Heart right ventricle (tissue), 16 donors: ENCODE measurements at places on chromosomes 5 and 9. TPM values are rescaled to one million over a fixed set of nuclear protein-coding genes. Genes with fewer than 3 reads are reported as not detected.

ADAMTS2 gene
- total RNA-seq, result 9.1 TPM

EIF4E1B gene
- total RNA-seq, result not detected

GDNF gene
- total RNA-seq, result 0.11 TPM

IFNB1 gene
- total RNA-seq, result not detected

SLC45A2 gene
- total RNA-seq, result 0.15 TPM

PRSS3 gene
- total RNA-seq, result 0.34 TPM

DNA sequence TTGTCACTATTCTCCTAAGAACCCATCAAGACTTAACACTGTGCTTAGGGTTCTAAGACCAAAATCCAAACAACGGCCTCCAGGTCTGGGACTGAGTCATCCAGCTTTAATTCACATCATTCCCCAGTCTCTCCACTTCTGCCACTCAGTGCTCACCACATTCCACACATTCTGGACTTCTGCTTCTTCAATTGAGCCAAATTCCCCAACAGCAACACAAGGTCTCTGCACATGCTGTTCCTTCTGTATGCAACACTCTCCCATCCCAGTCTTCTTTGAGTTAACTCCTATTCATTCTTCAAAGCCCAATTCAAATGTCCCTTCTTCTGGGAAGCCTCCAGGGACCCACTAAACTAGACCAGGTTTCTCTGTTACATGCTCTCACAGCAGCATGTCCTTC, 97.8 kb downstream of the GPR21 start:
- no peaks in the 10 kb centered on the region for H3K4me1 ChIP-seq
- no peak overlapping the region for H3K27ac ChIP-seq
- H3K36me3 ChIP-seq, result peaks cover 49% of the 10 kb centered on the region
- H3K4me3 ChIP-seq, result no peak overlapping the region
- no peaks in the 10 kb centered on the region for H3K27me3 ChIP-seq

GRCh38 chr9:31323726-31324444, 1060.6 kb upstream of the ACO1 start:
- H3K27me3 ChIP-seq, result no peaks in the 10 kb centered on the region
- DNase-seq, result no peak
- H3K36me3 ChIP-seq, result no peaks in the 10 kb centered on the region
- no peak overlapping the region for H3K27ac ChIP-seq
- H3K4me3 ChIP-seq, result no peak overlapping the region
- no peaks in the 10 kb centered on the region for H3K4me1 ChIP-seq

DNA sequence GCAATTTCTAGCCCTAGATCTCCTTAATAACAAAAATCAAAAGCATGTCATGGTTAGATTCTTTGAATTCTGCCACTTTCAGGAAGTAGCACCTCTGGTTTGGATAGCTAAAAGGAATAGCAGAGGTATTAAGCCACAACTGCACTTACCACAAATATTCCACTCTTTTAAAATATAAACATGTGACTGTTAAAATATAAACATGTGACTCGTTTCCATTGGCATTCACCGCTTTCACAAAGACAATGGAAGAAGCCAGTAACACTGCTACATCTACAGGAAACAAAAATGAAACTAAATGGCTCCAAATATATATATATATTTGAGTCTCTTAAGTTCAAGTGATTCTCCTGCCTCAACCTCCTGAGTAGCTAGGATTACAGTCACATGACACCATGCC, 222.9 kb downstream of the ARL15 start:
- H3K36me3 ChIP-seq, result no peaks in the 10 kb centered on the region
- H3K27ac ChIP-seq, result no peak overlapping the region
- DNase-seq, result no peak
- H3K4me1 ChIP-seq, result no peaks in the 10 kb centered on the region
- H3K4me3 ChIP-seq, result no peak overlapping the region

DNA sequence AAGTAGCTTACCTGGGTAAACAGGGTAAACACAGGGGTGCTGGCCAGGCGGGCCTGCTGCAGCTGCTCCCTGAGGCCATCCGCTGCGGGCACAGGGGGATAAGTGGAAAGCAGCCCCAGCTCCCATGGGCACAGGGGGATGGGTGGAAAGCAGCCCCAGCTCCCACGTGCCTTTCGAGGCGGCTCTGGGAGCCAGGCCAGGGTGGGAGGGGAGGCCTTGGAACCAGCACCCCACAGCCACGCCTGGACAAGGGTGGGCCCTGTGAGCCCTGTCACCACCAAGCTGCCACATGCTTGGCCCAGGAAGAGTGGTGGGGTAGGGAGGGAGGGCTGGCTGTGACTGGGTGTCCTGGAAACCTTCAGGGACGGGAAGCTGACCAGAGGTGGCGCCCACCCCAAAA, 7.8 kb upstream of the CARD9 start:
- H3K4me3 ChIP-seq, result no peak overlapping the region
- DNase-seq, result peak; percentile 67
- peaks cover 78% of the 10 kb centered on the region for H3K36me3 ChIP-seq
- no peaks in the 10 kb centered on the region for H3K27me3 ChIP-seq
- H3K4me1 ChIP-seq, result peaks cover 13% of the 10 kb centered on the region
- no peak overlapping the region for H3K27ac ChIP-seq

GRCh38 chr5:140131967-140132409, 6.3 kb downstream of the IGIP start:
- H3K4me1 ChIP-seq, result peaks cover 28% of the 10 kb centered on the region
- H3K27me3 ChIP-seq, result no peaks in the 10 kb centered on the region
- H3K36me3 ChIP-seq, result no peaks in the 10 kb centered on the region
- no peak for DNase-seq
- H3K27ac ChIP-seq, result no peak overlapping the region
- no peak overlapping the region for H3K4me3 ChIP-seq

DNA sequence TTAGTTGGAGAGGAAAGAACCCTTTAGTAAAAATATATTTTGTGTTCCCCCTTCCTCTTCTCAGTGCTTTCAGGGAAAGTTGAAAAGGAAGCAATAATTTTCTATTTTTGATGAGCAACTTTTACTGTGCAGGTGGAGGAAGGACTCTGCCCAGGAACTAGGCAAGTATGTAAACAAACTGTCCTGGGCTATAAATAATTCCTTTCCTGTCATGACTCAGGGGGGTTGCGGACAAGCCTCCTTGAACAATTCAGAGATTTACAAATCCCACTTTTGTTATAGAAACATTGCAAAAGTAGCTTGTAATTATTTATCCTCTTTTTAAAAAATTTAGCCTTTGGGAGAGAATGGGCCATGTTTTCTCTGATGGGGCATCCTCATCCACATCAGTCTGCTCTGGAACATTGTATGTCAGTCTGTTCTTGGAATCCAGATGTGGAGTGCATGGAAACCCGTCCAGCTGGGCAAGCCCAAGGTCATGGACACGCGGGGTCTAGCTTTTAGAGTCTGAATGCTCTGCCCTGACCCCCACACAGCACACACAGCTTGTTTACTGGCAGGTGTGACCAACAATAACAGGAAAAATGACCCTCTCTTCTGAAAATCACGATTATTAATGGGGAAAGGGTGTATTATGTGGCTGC, 127.6 kb downstream of the GADD45G start:
- H3K36me3 ChIP-seq, result no peaks in the 10 kb centered on the region
- no peaks in the 10 kb centered on the region for H3K27me3 ChIP-seq
- H3K27ac ChIP-seq, result no peak overlapping the region
- DNase-seq, result no peak
- H3K4me3 ChIP-seq, result no peak overlapping the region

GRCh38 chr5:4079831-4080230, 484.2 kb downstream of the IRX1 start:
- no peak for DNase-seq
- H3K27me3 ChIP-seq, result no peaks in the 10 kb centered on the region
- H3K27ac ChIP-seq, result no peak overlapping the region

DNA sequence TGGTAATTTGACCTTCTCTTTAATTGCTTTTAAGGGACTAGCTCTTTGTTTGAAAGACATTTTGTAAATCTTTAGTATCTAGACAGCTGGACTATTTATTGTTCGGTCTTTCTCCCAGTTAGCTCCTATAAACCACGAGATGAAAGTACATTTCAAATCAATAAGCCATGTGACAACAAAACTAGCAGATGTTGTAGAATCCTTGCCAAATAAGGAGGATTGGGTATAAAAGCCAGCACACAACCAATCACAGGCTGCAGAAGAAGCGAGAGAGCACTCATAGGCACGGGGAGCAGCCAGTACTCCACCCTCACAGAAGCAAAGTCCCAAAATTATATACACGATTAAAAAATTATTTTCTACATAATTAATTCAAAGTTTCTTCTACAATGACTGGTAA, 8.1 kb upstream of the OMD start:
- no peaks in the 10 kb centered on the region for H3K27me3 ChIP-seq
- no peak overlapping the region for H3K4me3 ChIP-seq
- no peaks in the 10 kb centered on the region for H3K36me3 ChIP-seq
- H3K4me1 ChIP-seq, result no peaks in the 10 kb centered on the region

DNA sequence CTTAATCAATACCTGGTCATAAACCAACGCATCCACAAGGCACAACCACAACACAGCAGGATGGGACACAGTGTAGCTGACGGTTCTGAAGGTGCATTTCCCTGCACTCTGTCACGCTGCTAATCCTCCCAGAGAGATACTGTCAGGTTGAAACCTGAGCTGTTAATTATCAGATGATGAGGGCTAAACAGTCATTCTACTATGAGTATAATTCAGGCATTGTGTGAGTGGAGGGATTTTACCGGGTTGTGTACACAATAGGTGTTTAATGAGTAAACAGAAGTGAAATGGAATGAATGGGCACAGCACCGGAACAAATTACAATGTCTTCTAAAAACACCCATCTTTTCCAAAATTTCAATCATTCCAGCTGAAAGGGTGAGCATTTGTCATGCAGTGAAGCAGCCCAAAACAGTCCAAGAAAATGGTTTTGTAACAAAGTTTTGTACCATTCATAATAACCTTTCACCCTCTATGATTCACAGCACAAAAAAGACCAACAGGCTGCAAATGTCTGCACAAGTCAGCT, 71.5 kb downstream of the ABCA1 start:
- DNase-seq, result no peak
- no peaks in the 10 kb centered on the region for H3K4me1 ChIP-seq
- no peak overlapping the region for H3K27ac ChIP-seq
- peaks cover 2% of the 10 kb centered on the region for H3K36me3 ChIP-seq
- H3K27me3 ChIP-seq, result no peaks in the 10 kb centered on the region

- peak overlapping the region; percentile 83 for H3K27ac ChIP-seq
- no peaks in the 10 kb centered on the region for H3K36me3 ChIP-seq
- peak; percentile 9 for DNase-seq
- peaks cover 32% of the 10 kb centered on the region for H3K4me1 ChIP-seq
These were observed 478 bp downstream of the TEX10 start for GRCh38 chr9:100352201-100352726.

DNA sequence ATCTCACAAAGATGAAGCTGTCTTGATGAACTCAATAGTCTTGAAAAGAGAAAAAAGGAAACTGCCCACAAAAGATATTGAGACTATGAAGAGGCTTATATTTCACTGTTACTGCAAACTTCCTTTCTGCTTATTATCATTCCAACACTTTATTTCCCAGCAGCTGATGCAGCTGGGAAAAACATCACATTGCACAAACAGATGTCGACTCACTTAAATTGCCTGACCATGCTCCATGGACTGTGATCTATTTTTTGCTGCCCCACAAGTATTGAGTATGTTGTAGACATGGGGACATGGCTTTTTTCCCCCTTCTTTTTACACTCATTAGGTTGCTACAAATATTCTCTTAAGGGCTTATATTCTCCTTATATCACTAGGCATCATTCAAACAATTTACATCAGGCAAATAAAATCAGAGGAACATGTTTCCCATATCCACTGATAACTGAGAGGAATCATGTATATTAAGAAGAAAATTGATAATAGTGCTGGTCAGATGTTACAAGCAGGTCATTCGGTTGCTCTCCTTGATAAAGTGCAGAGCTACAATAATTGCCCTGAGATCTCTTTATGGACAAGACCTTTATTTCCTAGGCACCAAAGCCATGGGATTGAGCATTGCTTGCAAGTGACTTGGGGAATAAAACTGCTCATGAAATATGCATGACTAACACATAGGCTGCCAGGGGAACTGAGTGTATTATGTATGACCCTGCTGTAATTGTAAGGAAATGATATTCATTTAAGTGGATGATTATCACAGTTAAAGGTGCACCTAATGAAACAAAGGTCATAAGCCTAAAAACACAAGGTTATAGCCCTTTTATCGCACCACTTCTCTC, 509.9 kb downstream of the ZNF608 start:
- DNase-seq, result no peak
- peaks cover 31% of the 10 kb centered on the region for H3K4me1 ChIP-seq
- H3K27ac ChIP-seq, result no peak overlapping the region

DNA sequence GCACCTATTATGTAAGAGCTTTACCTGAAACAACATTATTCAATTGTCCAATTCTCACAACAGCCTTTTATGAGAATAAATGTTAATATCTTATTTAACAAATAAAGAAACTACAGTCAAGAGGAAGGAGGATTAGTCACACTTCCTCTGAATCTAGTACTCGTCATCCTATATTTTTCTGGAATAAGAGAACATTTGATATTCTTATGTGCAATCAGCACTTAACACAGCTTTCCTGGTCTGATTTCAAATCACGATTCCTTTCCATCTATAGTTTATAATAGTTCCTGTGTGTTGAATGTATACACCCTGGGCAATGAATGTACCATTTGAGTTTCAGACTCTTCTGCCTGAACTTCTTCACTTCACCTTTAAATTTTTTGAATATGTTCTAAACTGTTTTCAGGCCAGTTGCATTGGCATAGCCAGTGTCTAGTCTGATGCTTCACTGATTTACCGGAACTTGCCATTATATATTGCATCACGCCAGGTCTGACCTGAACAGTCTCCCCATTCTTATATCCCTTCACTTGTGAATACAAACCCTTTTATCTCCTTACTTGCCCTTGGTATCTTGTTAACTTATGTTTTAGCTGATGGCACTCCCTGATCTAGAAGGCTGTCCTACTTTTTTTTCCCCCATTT, 698.3 kb downstream of the MAT2B start:
- H3K27ac ChIP-seq, result no peak overlapping the region
- H3K36me3 ChIP-seq, result no peaks in the 10 kb centered on the region
- no peaks in the 10 kb centered on the region for H3K27me3 ChIP-seq
- no peak overlapping the region for H3K4me3 ChIP-seq
- H3K4me1 ChIP-seq, result no peaks in the 10 kb centered on the region
- no peak for DNase-seq

- H3K27me3 ChIP-seq, result no peaks in the 10 kb centered on the region
- DNase-seq, result no peak
These were observed 84.6 kb upstream of the LIFR start for GRCh38 chr5:38641003-38641402.

- H3K36me3 ChIP-seq, result peaks cover 12% of the 10 kb centered on the region
- no peak for DNase-seq
- no peaks in the 10 kb centered on the region for H3K27me3 ChIP-seq
- H3K27ac ChIP-seq, result no peak overlapping the region
These were observed 47.0 kb downstream of the GPR107 start for GRCh38 chr9:130100681-130101080.

GRCh38 chr5:545641-546375, 21.6 kb upstream of the SLC9A3 start:
- H3K4me3 ChIP-seq, result no peak overlapping the region
- no peak overlapping the region for H3K27ac ChIP-seq
- H3K36me3 ChIP-seq, result no peaks in the 10 kb centered on the region
- DNase-seq, result peak; percentile 5
